ENCODE measurements at places on chromosomes 4 and X.

GRCh38 chr4:11650801-11651596 is 222.3 kb upstream of the HS3ST1 start:
- no peak for DNase-seq

DNA sequence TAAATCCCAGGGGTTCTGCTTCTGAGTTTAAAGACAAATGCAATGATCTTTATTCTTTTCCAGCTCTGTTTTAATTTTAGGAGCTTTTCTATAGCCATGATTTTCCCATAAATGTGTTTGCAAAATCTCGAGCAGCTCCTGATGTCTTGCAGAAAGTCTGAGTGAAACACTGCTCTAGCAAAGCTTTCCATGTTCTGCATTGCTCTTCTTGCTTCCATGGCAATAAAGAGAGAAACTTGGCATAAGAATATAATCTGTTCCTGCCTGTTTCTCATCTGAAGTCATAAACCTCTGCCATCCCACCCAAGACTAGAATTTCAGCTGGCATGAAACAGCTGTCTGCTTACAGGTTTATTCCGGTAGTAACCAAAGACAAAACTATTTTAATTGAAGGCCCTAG is 254.5 kb downstream of the SPRY1 start:
- no peak for DNase-seq

DNA sequence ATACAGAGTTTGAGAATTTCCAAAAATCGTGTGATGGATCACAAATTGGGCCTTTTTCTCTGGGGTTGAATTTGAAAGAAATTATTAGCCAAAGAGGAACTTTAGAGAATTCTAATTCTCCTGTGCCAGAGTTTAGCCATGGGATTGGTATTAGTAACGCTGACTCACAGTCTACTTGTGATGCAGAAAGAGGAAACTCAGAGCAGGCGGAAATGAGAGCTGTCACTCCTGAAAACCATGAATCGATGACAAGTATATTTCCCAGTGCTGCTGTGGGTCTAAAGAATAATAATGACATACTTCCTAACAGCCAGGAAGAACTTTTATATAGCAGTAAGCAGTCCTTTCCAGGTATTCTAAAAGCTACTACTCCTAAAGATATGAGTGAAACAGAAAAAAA is 64.9 kb downstream of the N4BP2 start:
- DNase-seq = no peak

- no peak for DNase-seq
These were observed 499.7 kb upstream of the POU3F4 start for GRCh38 chrX:83008415-83008814.

DNA sequence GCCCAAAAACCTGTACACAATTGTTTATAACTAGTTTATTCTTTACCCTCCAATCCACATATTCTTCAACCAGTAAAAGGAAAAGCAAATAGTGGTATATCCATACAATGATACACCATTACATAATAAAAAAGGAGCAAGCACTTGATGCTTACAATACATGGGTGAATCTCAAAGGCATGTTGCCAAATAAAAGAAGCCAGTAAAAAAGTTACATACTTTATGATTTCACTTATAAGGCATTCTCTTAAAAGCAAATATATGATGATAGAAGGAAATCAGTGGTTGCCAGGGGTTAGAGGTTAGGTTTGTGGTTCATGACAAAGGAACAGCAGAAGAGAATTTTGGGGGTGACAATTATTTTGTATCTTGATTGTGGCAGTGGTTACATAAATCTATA is 896.1 kb upstream of the LCORL start:
- DNase-seq = no peak

DNA sequence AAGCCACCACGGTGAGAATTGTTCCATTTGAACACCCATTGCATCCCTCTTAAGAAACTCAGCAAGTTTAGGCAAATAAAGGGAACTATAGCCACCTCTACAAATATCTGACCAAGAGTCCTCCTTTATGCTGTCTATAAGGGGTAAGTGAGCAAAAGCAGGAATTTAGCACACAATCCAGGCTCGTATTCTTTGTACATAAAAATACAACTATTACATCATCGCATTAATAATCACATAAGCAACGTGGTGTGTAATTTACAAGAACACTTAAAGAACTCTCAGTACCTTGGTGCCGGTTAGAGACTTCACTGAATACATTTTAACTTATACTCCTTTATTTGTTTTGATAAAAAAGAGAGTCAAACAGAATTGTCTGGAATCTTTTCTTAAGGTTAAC is 38.8 kb downstream of the PALLD start:
- no peak for DNase-seq

DNA sequence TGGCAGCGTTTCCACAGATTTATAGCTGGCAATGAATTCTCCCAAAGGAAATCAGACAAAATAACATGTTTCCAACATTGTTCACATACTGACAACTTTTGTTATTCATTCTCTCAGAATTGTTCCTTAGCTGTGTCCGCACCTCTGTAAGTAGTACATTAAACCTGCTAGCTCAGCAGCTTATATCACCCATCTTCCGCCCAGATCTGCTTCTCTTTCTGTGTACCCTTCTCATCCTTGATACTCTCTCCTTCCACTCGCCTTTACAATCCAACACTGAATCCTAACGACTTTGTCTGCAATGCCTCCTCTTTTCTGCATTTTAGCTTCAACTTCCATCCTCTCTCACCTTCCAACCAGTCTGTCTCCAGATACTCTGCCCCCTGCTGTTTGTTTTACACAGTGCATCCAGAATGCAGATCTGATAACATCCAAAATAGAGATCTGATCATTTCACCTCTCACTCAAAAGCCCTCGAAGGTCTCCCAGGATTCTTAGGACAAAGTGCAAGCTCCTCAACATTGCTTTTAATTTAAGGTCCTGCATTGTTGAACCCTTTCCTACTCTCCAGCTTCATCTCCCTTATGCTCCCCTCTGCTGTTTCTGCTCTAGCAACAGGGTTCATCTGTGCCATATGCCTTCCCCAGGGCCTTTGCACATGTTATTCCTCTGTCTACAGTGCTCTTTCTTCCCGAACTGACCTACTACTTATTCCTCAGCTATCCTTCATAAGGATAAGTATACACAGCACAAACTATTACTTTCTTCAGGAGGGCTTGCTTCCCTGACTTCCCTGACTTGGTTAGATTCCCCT is 67.3 kb upstream of the VBP1 start:
- peak; percentile 36 for DNase-seq

DNA sequence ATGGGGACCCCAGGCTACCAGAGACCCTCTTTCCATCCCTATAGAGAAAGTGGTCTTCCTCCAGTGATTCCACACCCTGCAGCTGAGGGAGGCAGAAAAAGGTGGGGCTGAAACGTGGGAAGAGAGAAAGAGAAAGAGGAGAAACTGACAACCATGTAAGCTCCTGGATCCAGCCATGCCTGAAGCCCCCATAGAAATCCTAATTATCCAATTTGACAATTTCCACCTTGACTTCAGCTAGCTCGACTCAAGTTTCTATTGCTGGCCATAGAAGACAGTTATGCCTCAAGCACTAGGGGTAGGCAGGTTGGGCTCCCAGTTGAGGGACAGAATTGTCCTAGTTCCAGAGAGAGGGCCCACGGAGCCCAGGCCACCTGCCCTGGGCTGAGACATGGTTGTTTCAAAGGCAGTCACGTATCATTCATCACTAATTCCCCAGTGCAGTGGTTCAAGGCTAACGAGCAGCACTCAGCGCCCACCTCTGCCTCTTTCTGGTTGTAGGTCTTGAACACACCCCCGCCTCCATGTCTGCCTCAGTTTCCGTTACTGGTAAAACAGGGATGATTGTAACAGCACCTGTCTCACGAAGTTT is 39.8 kb upstream of the ASMTL start:
- no peak for DNase-seq

- no peak for DNase-seq
These were observed 14.1 kb downstream of the PSAPL1 start for GRCh38 chr4:7420661-7421040.

- DNase-seq = no peak
These were observed 72.1 kb upstream of the IGFBP7 start for GRCh38 chr4:57182132-57182874.

DNA sequence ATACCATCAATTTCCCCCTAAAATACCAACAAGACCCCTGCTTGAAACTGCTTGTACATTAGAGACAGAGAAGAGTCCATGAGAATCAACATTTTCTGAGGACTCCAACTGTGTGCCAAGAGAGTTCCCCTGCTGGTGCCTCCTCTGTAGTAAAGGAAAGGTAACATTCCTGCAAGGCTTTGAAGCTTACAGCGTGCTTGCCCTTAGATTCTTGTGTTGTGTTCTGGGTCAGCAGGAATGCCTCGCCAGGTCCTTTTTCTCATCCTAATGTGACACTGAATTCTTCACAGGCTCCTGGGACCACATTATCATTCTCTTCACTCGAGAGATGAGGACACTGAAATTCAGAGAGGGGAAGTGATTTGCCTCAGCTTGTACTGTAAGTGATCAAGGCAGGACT is 9.7 kb upstream of the EOLA2 start:
- DNase-seq = no peak

DNA sequence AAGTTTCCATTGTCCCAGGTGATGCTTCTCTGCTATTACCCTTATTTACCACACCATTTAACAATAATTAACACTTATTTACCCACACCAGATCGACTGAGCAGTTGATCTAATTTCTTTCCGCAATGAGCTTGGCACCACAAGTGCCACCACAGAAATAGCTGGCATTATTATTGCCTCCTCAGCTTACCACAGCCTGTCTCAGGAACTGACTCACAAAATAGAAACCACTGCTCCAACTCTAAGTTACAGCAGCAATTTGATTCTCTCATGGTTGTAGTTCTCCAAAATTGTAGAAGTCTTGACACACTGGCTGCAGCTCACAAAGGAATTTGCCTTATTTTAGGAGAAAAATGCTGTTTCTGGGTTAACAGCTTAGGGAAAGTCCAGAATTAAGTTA is 22.5 kb downstream of the ZNF721 start:
- no peak for DNase-seq

DNA sequence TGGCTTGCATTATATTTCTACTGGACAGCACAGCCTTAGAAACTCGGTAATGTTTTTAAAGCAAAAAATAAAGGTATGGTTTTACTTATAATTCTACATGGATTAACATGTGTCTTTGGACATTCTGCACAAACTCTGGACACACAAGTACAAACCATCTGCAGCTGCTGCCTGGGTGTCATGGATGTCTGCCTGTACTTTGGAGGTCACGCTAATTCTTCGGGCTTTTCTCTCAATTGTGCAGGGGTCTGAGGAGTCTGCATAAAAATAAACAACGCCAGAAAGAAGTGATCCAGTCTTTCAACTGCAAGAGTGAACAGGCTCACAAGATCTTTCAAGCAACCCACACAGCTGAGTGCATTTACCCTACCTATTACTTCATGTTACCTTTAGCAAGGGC is 55.2 kb downstream of the TAB3 start:
- no peak for DNase-seq

- no peak for DNase-seq
These were observed 53.5 kb downstream of the APBB2 start for GRCh38 chr4:41160856-41161255.

DNA sequence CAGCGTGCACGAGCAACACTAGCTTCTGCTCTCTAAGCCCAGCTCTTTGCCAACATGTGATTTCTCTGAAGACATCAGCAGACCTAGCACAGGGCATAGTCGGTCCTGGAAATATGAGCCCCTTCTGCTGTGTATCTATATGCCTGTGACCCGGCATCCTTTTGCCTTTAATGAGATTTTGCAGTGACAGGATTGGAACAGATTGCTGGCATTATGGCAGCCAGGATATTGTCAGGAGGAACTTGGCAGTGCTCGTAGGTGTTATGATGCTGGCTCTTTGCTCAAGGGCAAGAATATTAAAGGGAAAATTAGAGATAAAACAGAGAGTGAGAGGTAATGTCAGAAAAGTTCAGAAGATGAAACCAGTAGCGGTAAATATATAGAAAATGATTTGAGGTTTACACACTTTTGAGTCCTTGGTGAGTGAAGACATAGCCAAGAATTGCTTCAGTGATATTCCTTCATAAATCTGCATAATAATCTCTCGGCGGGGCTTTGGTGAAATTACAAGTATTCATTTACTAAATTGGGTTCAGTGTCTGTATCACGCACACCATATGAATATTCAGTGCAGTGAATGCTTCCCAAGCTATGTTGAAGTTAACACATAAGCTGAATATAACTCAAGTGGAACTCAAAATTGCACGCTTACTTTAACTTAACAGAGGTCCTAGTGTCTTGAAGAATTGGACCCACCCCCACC is 502.1 kb upstream of the NR3C2 start:
- DNase-seq = no peak

- DNase-seq = no peak
These were observed 11.6 kb upstream of the HADH start for GRCh38 chr4:107977966-107978705.

DNA sequence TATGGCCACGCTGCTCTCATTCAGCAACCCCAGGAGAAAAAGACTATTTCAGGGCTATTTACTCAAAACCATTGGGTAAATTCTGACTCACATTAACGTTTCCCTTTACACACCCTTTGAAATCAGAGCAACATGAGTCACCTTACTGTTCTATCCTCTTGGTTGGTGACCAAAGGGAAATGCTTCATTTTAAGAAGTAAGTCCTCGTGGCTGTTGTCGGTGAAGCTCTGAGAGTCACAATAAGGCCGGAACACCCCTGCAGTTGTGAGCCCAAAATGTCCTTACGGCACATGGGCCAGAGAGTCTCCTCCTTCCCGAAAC is 56.3 kb upstream of the SPRY1 start:
- DNase-seq = no peak

DNA sequence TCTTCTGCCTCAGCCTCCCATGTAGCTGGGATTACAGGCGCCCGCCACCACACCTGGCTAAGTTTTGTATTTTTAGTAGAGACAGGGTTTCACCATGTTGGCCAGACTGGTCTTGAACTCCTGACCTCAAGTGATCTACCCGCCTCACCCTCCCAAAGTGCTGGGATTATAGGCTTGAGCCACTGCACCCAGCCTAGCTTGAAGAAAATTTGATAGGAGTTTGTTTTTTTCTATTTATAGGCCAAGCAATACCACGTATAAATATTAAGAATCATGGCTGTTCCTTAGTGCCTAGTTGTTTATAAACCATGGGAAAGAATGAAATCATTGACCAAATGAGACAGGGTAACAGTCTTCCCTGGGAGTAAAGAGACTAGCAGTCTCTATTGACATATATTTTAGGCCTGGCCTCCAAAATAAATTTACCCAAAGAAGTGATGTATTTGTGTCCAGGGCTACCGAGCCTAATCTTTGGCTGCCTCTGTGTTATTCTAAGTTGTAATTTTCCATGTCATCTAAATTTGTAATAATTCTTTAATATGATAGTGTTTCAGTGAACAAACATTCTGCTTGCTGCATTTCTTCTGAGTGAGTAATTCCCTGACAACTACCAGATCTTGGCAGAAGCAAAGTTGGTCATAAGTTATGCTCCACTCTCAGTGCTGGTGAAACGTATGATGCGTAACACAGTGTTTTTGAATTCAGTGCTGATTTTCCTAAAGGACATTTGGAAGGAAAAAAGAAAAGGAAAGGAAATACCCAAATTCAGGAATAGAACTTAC is 10.3 kb downstream of the PKD2 start:
- no peak for DNase-seq

- DNase-seq = no peak
These were observed 155.3 kb downstream of the SPCS3 start for GRCh38 chr4:176475067-176475466.
